NCI-H510A treated with DMSO at 0.1 percent for 48 hours (cell line): ENCODE measurements at places on chromosomes 2 and 18.
A peak's percentile ranks its signal among the peaks of the same experiment; 100 is the strongest.

DNA sequence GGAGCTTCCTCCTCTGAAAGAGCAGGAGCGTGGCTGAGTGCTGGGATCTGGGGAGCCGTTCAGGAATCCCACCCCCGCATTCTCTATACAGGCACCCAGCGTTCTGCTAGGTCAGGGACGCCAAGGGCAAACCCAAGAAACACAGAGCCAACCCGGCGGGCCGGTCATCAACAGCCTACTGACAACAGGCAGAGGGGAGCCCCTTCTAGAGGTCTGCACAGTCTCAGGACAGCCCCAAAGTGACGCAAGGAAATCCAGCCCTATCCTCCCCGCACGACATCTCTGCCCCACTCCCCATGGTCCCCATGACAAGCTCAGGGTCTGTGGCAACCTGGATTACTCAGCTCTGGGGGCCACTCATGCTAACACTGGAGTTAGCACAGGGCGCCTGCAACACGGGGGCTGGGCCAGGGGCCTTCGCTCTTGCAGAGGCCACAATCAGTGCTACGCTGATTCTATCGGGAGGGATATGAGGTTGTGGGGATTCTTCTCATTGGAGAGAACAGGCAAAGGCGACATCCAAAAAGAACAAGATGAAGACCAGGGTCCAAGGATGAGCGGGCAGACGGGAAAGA lies 81.6 kb downstream of the PXDN start:
- no peak for DNase-seq

DNA sequence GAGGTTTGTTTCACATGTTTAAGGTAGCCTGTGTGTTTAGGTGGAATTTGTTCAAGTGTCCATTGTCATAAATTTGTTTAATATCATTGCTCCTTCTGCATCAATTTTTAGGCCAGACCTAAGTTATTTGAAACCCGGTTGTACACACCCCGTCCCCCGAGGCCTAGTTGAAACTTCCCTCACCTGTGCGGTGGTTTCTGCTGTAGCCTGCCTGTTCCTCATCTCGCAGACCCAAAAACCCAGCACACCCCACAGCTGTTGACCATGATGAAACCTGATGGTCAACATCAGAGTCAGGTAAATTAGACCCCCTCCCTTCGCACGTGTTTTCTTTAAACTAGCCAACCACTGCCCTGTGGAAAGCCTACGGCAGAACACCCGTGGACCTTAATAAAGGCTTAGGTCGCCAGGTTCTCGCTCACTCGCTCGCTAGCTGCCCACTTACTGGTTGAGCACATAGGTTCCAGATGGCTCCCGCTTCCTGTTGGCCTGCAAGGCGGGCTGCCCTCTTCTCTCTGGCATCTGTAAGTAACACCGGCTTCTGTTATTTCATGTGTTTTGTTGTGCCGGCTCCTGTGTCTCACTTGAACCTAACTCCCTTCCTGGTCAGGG lies 64.4 kb downstream of the EML6 start:
- no peak for DNase-seq

- peak; percentile 47 for DNase-seq
Measured at GRCh38 chr2:112137516-112138158, 548 bp upstream of the FBLN7 start.

- no peak for DNase-seq
Measured at GRCh38 chr2:184534986-184535385, 63.3 kb upstream of the ZNF804A start.

DNA sequence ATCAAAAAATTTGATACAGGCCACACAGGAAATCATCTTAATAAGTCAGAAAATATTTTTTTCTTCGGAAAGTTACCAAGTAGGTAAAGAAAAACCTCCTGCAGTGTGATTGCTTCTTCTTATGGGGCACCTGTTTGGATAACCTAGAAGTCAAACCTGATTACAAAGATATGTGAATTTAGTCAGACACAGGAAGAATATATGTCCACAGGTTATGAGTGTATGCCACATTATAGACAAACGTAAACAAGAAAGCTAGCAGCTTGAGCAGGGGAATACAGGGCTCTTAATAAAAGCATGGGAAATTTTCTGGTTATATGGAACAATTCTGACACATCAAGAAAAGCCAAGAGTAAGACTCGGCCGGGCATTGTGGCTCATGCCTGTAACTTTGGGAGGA lies 35.8 kb upstream of the MTCL1 start:
- no peak for DNase-seq

GRCh38 chr2:230457073-230457768 lies 41.2 kb downstream of the SP100 start:
- DNase-seq, result no peak
